ENCODE measurements at places on chromosomes 5 and 9.

DNA sequence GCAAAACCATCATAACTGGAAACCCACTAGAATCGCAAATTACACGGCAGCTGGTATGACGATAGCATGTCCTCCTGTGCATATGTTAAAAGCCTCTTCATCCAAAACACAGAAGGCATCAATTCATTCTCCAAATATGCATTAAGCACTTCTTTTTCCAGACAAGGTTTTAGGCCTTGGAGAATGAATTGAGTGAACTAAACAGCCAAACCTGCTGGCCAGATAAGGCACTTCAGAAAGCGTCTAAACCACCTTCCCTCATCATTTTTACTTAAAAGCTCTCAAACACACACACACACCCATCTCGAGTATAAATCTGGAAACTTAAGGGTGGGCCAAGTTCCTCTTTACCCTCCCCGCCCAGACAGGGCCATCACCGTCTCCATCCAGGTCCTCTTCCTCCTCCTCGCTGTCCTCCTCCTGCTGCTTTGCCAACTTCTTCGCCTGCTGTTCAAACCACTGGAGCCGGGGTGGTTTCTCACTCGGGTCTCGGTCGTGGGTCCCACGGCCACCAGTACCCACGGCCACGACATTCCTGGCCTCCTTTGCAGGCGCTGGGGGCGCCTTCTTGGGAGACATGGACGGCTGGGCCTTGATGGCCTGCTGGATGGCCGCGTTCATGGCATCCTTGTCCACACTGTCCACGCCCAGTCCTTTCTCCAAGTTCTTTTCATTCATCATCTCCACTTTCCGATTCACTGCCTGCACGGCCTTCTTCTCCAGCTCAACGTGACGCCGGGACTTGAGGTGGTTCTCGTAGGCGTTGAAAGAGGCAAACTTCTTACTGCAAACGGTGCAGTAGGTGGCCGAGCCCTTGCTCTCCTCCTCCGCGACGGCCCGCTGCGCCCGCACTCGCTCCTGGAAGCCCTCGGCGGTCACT is 696 bp downstream of the ZNF622 start:
- DNase-seq = no peak

DNA sequence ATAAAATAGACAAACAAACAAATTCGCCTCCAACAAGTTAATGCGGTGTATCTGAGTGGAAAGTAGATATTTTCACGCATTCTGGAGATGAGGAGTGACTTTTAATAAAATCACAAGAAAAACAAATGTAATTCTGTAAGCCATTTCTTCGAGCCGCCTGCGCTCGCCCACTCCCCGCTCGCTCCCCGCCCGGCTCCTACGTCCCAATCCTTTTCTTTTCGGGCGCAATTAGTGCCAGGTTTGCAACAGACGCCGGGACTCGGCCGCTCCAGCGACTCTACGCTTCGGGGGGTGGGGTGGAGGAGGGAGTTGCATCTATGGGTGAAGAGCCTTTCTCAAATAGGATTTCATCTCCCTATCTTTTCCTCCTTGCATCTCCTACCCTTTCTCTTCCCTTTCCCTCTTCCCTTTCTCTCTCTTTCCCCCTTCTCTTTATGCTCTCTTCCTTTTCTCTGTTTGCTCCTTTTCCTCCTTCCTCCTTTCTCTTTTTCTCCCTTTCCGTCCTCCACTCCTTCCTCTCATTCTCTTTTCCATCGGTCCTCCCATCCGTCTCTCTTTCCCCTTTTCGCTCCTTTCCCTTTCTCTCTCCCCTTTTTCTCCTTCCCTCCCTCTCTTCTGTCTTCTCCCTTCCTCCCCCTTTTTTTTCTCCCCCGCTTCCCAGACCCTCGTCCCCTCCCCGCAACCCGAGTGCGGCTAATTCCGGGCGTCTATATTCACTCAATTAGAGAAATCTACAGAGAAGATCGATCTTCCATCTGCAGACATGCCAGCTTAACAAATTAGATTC is 6.1 kb upstream of the OTP start:
- no peak for DNase-seq

GRCh38 chr5:143683459-143683858 is 128.5 kb upstream of the HMHB1 start:
- peak; percentile 86 for DNase-seq

- no peak for DNase-seq
These were observed 287.4 kb downstream of the GLIS3 start for GRCh38 chr9:4012441-4012840.

DNA sequence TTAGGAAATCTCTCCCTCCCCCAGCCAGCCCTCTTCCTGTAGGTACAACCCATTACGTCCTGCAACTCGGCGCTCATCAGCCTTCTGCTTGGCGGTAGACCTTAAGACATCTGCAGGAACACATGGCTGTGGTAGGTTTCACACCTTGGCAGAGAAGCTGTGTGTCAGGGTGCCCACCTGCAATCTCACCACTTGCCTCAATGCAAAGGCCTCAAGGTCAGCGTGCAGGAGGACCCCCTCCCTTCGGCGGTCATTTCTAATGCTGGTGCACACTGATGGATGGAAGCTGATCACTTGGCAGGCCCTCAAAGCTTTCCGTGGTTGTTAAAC is 67.3 kb downstream of the CRB2 start:
- DNase-seq = no peak

GRCh38 chr5:96431376-96432187 is 1.5 kb downstream of the PCSK1 start:
- DNase-seq = no peak

- no peak for DNase-seq
These were observed 68.4 kb downstream of the PAM start for GRCh38 chr5:102823441-102823874.

GRCh38 chr5:72510610-72511181 is 3.5 kb upstream of the ZNF366 start:
- peak; percentile 48 for DNase-seq

- DNase-seq = no peak
These were observed 83.2 kb upstream of the SSBP2 start for GRCh38 chr5:81834021-81834660.

DNA sequence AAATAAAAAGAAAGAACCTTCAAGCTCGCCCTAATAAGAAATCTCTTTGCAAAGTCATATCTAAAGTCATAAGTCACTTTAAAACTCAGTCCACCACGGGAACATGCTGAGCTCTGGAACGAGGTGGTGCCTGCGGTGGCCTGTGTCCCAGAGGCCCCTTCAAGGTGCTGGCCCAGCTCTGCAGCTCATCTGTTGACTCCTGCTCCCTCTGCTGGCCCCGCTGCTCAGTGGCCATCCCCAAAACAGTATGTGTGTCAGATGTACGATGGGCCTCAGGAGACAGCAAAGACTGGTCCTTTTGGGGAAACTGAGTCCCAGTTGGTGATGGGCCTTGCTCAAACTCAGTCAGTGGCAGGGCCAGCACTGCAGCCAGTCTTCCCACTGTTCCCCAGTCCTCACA is 22.8 kb upstream of the FOXB2 start:
- peak; percentile 18 for DNase-seq

GRCh38 chr5:54869691-54870090 is 115.7 kb downstream of the ESM1 start:
- DNase-seq = no peak

GRCh38 chr5:101425339-101425859 is 522.3 kb upstream of the ST8SIA4 start:
- DNase-seq = no peak

DNA sequence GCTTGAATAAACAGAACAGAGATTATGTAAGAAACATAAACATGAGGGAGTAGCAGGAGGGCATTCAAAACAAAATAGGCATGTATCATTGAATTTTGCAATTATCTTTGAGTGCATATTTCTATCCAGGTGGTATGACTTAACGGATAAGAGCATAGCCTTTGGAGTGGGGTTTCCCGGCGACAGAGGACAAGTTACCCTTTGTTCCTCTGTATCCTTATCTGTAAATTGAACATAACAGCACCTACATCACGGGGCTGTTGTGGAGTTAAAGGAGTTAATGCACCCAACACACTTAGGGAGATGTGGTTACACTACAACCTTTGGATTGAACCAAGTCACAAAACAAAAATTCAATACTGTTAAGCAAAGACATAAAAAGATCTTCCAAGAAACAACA is 314.6 kb upstream of the KIF2A start:
- no peak for DNase-seq

DNA sequence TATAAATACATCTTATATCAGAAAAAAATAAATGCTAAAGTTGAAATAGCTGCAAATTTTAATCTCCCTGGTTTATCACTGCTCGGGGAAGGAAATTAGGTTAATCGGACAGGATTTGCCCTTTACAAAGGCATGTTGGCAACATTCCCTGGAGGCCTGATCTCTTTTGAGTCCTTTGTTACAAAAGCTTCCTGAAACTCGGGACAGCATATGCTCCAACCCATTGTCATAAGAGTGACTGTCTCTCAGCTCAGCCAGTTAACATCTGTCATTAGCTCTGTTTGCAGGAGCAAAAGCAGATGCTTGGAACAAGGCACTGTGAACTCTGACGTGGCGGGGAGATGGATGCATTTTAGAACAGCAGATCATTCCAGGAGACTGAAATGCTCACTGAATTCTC is 80.6 kb downstream of the MYO10 start:
- DNase-seq = peak; percentile 30

DNA sequence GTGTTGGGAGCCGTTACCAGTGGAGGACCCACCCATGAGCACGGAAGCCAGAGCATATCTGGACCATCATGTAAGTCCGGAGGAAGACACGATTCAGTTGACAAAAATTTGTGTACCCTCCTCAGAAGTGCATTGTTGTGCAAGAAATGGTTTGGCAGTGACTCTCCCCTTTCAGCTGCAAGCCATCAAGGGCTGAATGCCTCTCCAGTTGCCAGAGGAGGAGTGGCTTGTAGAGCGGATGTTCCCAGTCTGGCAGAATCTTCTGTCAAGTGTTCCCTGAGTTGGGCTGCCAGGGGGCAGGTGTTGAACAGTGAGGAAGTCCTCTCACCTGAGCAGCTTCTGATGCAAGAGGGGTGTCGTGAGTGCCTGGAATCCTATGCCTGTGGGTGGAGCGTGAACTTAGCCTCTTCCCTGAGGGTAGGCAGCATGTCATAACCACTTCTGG is 27.6 kb upstream of the CDKN2AIPNL start:
- DNase-seq = peak; percentile 93

DNA sequence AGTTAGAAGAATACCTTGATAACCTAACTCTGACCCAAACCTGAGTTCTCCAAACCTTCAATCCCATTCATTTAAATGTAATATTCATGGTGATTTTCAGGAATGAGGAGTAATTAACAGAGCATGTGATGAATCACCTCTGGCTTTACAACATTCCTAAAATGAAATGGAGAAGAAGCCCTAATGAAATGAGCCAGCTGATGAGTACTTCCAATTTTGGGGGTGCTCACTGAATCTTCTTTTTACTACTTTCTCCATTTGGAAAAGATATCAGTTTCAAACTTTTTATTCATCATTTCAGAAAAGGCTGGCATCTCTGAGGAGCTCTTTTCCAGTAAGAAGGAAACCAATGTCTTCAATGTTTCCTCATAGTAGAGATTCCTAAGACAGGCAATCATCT is 2.9 kb upstream of the SPINK5 start:
- DNase-seq = no peak

DNA sequence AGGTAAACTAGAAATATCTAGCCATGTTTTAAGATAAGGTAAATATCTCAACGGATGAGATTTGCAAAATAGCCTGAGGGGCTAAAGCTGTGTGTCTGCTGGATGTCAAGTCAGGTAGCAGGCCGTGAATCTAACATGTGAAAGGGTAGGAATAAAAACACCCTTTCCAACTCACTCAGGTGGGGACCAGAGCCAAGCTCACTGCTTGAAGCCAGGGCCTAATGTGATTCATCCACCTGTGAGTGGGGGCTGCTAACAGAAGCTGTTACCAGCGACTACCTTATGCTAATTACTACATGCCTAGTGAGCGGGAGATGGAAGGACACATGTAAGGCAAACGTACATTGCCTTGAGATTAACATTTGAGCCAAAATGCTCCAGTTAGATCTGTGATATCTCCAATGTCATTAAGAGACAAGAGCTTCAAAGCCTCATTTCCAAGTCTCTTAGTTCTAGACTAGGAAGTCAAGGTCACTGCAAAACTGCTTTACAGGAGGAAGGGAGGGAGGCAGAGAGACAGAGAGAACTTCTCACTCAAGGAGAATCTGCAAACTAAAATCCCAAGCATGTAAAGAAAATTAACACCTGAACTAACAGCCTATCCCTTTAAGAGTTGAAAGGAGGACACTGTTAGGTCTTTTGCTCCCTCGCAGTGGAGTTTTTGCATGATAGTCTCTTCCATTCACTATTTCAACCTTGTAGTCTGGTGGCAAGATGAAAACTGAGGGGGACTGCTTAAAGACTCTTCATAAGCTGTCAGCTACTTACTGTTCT is 141.6 kb upstream of the RPS23 start:
- DNase-seq = no peak

GRCh38 chr5:113807427-113807991 is 294.0 kb downstream of the YTHDC2 start:
- DNase-seq = no peak

All from PC-3 (cell line).